Hematopoietic multipotent progenitor cell treated with erythropoietin and hydrocortisone succinate and interleukin-3 and kit ligand, for 17 days (in vitro differentiated cells): ENCODE measurements at places on chromosomes 3 and 15.

GRCh38 chr15:101248274-101248673 is 3.6 kb downstream of the CHSY1 start:
- no peak for DNase-seq

- DNase-seq = no peak
These were observed 106.8 kb upstream of the IL12A start for GRCh38 chr3:159881828-159882309.

DNA sequence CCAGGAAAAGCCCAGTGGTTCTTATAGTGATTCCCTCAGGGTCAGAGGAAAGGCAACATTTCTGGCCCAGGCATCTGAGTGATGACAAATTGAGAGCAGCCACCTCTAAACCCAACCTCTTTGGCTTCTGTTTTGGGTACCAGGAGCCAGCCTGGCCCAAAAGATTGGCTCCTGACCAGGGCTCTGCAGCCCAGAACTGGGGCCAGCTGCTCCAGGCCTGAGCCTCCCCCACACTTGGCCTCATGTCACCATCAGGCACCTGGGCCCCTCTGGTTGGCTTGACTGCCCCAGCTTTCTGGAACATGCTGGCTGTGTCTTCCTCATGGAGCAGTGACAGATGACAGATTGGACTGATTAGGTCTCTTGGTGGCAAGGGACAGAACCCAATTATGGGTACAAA is 26.0 kb upstream of the HCN4 start:
- no peak for DNase-seq

GRCh38 chr3:79983118-79983517 is 215.3 kb upstream of the ROBO1 start:
- DNase-seq = no peak

DNA sequence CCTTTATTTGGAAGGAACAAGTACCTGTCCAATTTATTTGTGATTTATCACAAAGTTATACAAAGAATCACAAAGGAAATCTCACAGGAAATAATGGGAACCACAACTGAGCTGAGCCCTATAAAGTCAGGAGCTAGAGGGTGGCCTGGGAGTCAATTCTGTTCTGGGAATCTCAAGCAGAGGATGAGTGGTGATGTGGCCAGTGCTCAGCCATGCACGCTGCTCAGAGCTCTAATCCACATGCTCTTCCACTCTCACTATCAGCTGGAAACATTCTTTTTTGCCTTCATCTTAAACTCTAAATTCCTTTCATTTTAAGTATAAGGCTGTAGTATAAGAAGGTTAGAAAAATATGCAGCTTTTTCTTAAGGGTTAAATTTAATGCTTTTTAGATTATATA is 36.6 kb downstream of the UACA start:
- DNase-seq = no peak

DNA sequence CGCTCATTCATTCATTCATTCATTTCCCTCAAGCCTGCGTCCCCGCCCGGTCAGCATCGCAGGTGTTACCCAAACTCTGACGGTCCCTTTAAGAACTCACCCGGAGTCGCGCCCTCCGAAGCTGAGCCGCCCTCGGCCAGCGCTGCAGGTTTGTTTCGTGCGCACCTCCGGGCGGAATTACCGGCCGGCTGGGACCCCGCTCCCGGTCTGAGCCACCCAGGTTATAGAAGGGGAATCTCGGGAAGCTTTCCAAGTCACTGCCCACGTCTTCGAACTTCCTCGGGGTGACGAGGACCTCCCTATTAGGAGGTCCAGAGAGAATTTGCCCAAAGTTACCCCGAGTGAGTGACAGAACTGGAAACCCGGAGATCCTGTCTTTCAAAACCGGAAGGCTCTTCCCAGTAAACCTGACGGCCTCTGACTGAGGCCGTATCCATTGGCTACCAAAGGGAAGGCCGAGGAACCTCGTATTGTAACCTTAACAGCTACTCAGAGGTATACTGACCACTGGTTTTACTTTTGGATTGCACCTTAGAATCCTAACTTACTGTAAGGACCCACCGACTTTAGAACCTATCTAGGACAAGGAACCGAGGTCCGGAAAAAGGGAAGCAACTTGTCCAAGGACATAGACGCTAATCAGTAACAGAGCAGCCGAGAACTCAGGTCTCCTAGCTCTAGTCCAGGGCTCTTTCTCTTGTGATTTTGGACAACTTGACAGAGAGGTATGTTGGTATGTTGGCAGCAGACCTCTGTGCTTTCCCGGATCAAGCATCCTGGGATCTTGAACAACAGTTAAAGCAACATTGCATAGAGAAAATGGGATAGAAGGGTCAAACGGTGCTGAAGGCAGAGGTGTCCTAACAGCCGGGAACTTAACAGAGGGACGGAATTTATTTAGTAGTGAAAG is 788 bp upstream of the DLG1 start:
- no peak for DNase-seq

DNA sequence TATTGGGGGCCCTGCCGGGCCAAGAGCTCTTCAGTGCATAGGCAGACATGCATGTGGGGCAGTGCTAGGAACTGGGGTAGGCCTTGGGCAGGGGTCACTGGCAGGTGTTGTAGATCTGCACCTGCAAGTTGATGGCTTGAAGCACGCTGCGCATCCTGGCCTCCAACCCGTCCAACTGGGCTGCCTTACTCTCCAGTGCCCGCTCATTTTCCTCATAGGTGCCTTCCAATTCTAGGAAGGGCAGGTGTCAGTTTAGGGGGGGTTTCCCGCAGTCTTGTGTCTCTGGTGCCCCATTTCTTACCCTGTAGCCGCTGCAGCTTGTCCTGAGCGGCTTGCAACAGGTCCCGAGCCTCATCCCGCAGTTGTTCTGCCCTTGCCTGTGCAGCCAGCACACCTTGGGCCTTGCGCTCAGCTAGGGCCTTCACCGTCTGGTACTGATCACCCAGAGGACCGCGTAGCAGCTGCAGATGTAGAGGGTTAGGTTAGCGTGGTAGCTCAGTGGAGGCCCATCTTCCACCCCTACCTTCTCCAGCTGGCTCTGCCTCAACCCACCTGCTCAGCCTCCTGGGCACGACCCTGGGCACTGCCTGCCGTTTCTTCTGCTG is 611 bp upstream of the USP19 start:
- DNase-seq = no peak

DNA sequence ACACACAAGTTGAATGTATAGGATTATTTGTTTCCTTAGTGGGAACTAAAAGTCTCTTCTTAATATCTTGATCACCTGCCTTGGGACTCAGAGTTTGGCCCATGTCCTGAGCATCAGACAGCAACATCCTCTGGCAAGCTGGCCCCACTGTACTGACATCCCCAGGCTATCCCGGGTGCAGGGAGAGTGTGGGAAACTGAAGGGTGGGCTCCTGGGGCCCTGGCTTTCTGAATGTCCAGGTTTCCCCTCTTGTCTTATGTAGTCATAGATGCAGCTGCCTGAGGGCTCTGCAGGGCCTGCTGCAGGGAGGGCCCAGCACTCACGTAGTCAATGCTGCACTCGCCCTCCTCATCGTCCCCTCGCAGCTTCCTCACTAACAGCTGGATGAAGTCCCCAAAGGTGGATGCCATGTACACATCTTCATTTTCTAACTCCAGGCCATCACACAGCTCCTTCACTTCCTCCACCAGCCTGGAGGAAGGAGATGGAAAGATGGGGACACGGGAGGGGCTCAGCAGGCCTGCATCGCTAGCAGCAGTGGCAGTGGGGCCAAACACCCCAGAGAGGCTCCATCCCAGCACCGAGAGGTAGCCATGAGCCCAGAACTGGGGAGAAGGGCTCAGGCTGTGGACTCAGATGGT is 42.8 kb downstream of the ALDH1L1 start:
- DNase-seq = no peak

GRCh38 chr15:82530606-82531379 is 9.5 kb downstream of the RPS17 start:
- DNase-seq = peak; percentile 82

DNA sequence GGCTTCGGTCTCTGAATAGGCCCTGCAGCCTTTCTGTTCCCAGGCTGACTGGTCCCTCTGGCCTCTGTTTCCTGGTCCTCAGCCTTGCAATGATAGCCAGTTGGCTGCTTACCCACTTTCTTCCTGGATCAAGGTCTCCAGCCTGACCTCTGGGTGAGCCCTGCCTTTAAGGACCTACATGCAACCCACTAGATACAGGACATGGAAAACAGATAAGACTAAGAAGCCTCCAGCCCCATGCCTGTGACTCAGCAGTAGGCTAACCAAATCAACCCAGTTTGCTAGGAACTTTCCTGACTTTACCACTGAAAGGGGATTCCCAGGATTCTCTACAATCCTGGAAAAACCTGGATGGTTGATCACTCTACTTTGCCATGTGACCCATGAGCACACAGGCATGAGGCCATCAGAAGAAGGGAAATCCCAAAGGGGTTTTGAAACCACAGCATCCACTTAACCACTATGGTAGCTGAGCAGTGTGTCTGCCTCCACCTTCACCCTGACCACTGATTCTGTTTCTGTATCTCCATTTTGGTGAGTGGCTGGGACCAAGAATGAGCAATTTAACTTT is 188.1 kb downstream of the CHST2 start:
- peak; percentile 78 for DNase-seq

- no peak for DNase-seq
These were observed 580.8 kb upstream of the ALCAM start for GRCh38 chr3:104785947-104786346.

- DNase-seq = no peak
These were observed 15.8 kb downstream of the NR2E3 start for GRCh38 chr15:71826196-71826595.

DNA sequence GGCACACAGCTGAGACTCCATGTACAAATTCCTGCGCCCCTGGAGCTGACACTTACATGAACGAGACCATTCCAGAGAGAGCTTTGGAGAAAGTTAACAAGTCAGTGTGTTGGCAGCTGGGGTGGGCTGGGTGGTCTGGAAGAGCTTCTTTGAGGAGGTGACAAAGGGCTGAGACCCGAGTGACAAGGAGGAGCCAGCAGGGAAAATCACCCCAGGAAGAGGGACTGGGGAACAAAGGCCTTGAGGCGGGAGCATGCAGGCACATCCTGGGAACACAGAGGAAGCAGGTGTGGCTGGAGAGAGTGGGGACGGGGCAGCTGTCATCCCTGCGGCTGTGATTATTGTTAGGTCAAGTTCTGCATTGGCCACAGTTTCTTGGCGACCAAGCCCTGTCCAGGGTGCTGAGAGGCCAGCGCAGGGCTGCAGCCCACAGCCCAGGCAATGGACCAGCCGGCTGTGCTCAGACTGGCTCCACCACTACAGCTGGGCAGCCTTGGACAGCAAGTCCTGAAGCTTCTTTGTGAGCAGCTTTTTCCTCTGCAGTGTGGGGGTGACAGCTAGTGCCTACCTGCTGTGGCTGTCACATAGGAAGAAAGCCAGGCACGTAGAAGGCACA is 34.2 kb upstream of the PRR23E start:
- DNase-seq = no peak

DNA sequence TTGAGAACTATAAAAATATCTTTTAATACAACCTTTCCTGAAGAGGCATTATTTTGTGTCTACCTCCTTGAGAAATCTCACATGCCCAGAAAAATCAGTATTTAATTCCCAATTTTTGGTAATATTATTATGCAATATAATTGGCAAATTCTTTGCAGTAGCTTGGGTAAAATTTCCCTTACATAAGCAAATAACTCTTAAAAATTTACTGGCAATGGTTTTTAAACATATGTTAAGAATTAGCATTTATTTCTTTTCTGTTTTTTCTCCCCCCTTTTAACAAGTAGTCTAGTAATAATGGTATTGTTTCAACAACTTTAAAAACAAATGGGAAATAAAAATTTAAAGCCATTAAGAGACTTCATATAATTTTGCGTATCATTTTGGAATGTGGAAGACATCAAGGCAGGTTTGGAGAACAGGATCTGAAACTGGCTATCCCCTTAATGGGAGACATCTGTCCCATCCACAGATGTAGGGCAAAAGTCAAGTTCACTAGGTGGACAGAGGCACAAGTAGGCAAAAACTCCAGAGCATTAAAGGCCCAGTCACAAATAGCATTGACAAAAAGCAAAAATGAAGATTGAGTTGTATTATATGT is 89.6 kb upstream of the AADACL2 start:
- no peak for DNase-seq

DNA sequence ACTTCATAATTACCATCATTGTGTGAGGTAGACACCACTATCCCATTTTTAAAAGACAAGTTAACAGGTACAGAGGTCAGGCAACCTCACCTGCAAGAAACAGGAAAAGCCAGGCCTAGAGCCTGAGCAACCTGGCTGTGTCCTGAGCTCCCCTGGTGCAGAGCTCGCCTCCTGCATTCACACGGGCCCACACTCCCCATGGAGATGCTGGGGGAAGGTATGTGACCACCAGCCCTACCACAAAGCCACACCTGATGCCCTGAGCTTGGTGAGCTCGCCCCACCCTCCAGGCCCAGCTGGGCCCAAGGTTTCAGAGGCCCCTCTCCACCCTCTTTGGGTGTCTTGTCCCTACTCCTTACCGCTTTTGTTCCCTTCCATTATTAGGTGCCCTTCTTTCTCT is 1.2 kb upstream of the EFCAB12 start:
- no peak for DNase-seq
